NCI-H1436 (cell line): ENCODE measurements at places on chromosomes 1 and 21.

- DNase-seq, result no peak
These were observed 57.4 kb upstream of the RGS18 start for GRCh38 chr1:192100686-192101468.

- DNase-seq, result peak; percentile 90
These were observed 5.0 kb upstream of the CTTNBP2NL start for GRCh38 chr1:112390775-112391602.

GRCh38 chr1:225746361-225747179, 31.1 kb upstream of the SRP9 start:
- peak; percentile 87 for DNase-seq

DNA sequence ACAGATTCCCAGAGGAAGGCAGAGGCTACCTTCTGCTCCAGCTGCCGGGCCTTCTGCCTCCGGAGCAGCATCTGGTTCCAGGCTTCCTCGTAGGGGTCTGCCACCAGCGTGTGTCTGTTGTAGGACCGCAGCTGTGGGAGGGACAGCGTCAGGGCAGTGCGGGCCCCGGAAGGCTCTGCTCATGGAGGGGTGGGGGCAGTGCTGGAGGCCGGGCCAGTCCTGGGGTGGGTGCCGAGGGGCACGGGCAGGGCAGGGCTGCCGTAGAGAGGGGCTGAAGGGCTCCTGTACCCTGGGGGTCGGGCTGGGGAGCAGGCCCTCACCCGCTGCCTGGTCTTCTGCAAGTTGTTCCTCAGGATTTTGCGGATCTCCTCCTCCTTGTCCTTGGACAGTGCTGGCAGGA, 53.2 kb downstream of the SLC9A1 start:
- no peak for DNase-seq

DNA sequence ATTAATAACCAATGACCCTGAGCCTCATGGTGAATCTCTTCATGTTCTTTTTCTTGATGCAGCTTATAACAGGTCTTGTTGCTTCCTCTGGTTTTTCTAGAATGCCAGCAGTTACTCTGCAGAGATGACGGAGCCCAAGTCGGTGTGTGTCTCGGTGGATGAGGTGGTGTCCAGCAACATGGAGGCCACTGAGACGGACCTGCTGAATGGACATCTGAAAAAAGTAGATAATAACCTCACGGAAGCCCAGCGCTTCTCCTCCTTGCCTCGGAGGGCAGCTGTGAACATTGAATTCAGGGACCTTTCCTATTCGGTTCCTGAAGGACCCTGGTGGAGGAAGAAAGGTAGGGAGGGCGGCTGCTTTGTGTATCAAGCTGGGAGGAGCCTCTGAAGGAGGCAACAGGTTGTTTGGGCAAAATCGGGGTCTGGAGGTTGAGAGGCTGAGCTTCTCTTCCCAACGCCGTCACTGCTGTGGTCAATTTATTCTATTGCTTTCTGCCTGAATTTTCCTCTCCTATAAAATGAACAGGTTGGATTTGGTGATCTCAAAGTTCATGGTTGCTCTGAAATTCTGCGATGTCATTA, 6.7 kb downstream of the ABCG1 start:
- DNase-seq, result no peak

DNA sequence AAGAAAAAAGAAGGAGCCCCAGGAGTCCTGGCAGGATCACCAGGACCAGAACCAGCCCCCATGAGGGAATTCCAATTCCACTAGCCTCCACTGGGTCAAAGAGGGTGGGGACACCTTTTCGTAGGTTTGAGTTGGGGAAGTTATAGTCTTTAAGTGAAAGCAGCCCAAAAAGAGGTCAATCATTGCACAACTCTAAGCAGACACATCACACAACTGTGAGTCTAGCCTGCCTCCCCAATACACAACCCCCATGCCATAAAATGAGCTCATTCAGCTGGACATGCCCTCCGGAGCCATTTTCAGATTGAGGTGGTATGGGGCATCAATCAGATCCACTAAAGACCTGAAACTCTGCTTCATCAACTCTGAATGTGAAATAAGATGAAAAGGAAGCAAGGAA, 179.9 kb downstream of the NPHP4 start:
- DNase-seq, result no peak

DNA sequence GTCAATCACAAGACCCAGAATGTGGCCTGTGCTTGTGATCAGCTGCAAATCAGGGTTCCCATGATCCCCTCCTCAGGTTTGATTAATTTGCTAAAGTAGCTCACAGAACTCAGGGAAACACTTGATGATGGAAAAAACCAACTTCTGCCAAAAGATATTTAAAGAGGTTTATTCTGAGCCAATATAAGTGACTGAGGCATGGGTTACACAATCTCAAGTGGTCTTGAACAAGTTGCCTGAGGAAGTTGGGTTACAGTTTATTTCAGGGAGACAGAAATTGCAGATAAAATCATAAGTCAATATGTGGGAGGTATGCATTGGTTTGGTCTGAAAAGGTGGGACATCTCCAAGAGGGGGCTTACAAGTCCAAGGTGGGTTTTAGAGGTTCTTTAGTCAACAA, 243.1 kb downstream of the S1PR1 start:
- no peak for DNase-seq

DNA sequence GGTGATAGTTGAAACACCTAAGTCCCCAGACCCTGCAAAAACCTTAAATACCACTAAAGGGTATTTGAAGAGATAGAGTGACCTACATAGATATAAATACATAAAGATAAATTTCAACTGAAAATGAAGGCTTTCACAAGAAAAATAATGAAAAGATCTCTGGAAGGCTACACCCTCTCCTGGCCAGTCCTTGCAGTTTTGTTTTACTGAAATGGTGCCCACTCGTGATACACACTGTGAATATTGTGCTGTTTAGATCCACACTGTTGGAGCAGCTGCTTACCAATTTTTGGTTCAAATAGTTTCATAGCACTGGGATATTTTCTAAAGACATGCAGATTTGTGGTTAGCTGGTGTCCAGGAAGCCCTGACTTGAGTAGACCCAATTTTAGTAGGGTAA, 31.5 kb upstream of the RNF187 start:
- no peak for DNase-seq

DNA sequence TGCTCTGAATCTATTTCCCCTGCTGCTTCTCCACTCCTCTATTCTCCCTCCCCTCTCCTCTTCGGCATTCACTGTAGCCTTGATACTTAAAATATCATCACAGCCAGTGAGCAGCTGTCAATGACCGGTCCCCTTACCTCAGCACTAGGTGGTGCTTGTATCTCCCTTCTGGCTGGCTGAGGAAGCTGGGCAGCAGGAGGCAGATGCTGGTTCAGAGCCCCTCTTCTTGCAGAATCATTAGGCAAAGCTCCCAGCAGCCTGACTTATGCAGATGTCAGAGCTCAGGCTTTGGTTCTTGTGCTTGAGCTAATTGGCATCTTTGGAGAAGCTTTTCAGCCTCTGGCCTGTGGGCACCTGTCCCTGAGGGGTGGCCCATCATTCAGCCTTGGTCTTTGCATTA, 31.9 kb upstream of the KCNA2 start:
- no peak for DNase-seq

DNA sequence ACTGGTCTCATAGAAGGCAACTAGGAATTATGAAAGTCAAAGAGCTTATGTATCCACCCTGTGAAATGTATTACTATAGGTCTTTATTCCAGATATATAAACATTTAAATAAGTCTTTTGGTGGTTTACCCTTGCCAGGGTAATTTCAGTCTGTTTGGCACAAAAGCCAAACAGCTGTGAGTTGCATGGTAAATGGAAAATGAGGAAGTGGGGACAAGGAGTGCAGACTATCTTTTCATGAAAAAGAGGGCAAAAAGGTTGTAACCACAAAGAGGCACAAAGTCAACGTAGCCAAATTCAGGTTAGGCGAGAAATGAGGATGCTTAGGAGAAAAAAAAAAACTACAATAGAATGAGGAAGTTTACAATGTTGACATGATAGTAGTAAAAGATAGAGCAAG, 492.3 kb upstream of the PRMT6 start:
- DNase-seq, result no peak
